ENCODE measurements at places on chromosomes 4 and X.
A peak's percentile ranks its signal among the peaks of the same experiment; 100 is the strongest.

DNA sequence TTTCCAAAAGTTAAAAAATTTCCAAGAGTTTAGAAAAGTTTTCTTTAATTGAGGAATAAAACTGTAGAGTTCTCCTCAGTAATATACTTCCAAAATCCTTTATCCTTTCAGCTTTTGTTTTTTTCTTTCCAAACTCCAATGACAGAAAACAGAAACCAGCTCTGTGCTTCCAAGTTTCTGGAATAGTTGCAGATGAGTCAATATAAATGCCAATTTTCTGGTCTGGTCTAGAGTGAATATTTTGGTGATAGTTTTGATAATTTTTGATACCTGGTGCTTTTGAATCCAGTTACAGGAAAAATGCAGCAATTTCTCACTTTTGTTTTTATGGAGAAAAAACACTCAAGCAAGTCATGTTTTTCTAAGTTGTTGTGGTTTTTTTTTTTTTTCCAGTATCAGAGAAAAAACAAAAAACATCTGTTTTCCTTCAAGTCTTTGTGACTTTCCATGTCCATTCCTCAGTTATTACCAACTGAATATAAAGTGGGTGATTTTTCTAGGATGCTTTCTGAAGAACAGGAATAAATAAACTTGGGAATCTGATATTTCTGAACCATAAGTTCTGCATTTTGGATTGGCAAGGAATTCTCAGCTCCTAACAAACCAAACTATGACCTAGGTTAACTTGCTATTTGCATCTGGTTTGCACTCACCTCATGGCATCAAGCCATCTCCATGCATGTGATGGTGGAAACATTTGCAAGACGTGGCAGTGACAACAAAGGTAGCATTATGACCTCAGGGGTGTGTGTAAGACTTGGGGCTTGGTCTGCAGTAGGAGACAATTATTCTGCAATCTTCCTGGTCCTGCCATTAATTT, 139.1 kb downstream of the VEGFC start:
- DNase-seq: no peak

DNA sequence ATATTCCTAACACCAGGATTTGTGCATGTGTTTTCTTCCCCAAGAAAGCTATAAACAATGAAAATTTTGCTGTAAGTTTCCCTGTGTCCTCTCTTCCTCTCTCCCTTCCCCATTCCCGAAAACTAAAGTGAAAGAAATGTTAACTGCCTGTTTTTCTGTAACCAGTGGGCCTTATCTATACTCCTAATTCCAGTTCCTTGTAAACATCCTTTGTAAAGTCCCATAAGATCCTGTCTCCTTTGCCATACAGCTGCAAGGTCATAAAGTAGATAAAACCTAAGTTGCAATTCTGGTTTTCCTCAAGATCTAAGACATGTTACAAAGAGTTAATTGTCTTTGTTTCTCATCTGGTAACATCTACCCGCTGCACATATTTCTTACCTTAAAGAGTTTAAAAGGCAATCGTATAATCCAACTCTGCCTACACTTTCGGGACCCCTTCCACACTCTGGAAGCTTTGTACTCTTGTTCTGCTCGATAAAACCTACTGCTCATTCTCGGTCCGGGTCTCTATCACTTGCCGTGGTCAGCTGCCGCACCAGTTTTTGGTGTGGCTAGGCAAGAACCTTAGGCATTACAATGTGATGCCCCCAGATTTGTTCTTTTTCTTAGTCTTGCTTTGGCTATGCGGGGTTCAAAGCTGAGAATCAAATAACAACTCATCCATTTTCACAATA, 20.5 kb downstream of the UGT2B7 start:
- DNase-seq: peak; percentile 44

- DNase-seq: no peak
Measured at GRCh38 chr4:2104556-2105345, 45.6 kb downstream of the NAT8L start.

DNA sequence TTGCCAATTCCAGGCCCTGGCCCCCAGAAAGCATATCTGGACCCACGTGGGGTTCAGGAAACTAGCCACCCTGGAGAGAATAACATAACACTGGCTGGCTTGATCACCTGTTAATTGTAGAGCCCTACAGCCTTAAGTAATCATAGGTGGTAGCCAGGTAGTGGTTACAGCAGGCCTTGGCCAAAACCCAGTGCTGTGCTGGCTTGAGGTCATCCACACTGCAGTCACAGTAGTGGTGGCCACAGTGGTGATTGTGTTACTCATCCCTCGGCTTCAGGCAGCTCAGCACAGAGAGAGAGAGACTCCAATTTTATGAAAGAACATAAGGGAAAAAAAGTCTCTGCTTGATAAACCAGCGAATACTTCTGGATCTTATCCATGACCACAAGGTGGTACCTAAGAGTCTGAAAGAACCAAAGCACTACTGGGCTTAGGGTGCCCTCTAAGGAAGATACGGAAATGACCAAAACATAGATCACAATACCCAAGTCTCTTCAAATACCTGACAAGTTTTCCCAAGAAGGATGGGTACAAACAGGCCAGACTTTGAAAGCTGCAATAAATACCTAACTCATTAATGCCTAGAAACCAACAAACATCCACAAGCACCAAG, 46.6 kb upstream of the CDX4 start:
- no peak for DNase-seq

GRCh38 chrX:12701628-12702027, 89.6 kb upstream of the PRPS2 start:
- DNase-seq: peak; percentile 57

DNA sequence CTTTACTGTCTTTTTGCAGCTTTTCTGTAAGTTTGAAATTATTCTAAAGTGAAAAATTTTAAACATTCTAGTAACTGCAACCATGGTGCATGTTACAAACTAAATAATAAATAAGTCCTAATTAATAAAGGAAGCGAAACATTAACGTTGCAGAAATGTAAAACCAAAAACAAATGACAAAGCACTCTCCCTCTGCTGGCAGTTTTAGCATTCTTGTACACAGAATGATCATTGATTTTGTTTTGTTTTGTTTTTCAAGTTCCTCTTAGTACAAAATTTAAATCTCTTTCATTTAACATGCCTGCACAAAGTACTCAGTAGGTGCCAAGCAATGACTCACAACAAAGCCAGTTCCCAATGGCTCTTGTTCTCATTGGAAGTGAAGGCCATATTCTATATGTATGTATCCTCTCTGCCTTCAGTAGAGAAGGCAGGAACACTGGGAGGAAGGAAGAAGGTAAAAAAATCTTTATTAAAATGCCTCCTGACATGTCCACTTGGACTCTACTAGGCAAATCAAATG, 13.7 kb upstream of the TMSB4X start:
- DNase-seq: no peak
